ENCODE measurements at places on chromosomes 12 and 14.

- DNase-seq = no peak
Observed at GRCh38 chr14:79551523-79551922, 659.8 kb downstream of the DIO2 start.

GRCh38 chr14:68268719-68269118 lies 449.1 kb downstream of the RAD51B start:
- peak; percentile 23 for DNase-seq

- DNase-seq = no peak
Observed at GRCh38 chr14:93201155-93201704, 5.6 kb downstream of the GON7 start.

- no peak for DNase-seq
Observed at GRCh38 chr12:22255097-22255496, 79.4 kb downstream of the ST8SIA1 start.

DNA sequence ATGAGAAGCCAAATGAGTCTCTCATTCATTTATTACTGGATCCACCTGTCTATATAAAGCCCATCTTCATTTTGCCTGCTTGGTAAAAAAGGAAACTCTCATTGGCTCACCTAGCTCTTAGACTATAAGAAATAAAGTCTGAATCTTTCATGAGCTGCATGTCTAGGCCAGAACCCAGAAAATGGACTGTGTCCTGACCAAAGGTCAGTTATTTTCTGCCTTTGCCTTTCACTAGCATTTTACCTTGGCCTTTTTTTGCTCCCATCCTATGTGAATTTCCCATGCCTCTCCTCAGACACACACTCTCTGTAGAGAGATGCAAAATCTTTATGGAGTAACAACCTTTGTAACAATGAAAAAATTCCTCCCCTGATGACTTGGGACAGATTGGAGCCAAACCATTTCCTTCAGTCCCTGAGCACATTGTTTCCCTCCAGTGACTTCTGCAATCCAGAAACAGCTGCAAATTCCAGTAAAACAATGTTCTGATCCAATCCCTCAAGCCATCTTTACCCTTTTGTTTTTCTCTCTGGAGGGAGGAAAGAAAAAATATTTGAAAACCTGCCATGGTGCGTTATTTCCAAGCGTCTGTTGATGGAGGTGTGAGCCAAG lies 33.6 kb upstream of the MAP3K9 start:
- no peak for DNase-seq

GRCh38 chr12:105581420-105581819 lies 250.9 kb downstream of the C12orf75 start:
- no peak for DNase-seq

- DNase-seq = no peak
Observed at GRCh38 chr12:11854011-11854499, 204.6 kb downstream of the ETV6 start.

DNA sequence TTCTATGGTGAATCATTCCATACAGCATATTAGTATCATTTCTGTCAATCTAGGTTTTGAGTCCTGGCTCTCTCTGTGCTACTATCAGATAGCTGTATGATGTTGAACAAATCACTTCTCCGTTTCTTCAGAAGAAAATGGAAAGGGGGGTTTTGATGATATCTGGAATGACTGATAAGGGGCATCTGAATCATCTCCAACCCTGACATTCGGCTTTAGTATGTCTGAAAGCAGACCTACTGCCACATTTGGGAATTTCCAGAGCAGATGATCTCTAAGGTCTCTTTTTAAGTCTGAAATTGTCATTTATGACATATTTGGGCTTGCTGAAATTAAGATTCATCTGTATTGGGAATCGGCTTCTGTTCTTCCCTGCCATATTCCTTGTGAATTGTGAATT lies 10.1 kb downstream of the MLF2 start:
- no peak for DNase-seq

DNA sequence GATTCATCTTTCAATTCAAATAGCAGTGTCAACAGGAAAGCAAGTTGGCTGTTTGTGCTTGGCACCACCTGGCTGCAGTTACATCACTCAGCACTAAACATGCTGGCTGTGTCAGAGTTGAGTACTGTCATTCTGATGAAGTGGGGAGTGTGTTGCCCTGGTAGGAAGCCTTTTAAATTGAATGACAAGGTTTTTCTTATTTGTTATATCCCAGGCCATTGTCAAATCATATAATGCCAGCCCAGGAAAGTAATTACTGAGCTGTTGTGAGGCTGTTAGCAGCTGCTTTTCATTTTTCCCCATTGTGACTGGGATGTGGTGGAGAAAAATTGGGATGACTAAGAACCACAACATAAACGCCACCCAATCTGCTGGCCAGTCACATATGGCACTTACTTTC lies 106.5 kb upstream of the PRKD1 start:
- DNase-seq = no peak

DNA sequence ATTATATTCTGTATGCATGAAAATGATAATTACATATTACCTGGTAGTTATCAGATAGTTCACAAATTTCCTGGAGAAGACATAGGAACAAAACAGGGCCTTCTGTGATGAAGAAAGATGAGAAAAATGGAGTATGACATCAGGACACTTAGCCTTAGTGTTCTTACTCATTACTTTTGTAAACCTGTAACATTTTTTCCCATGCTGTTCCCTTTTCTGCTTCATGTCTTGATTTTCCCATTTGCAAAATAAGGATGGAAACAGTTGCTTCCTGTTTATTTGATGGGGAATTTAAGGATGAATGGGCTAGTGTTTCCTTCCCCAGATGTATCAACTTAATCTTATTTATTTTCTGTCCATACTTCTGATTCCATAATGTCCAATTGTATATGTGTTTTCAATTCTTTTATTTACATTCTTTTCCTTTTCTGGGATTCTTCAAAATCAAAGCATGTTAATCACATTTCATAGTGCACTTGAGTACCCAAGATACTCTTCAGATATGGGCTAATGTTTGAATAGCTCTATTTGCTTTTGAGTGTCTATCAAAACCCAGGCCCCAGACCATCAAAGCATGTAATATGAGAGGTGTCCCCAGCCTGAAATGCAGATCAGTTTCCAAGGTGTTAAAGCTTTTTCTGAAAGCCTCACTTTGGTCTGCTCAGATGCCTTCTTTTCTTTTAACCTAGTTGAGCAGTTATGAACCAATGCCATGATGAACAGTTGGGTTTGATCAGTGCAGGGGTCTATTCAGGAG lies 260.5 kb downstream of the RAD51B start:
- DNase-seq = no peak

DNA sequence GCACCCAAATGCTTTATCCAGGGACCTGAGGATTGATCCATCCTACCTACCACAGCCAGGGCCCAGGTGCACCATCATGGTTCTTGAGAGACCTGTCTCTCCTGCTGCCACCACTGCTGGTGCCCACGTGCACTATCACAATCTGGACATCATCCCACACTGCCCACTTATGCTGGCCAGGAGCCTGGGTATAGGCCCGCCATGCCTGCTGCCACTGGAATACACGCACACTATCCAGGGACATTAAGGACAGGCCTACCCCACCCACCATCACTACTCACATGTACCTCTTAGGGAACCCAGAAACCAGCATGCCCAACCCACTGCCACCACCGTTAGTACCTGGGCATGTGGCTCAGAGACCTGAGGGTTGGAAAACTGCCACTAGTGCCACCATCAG lies 207.7 kb downstream of the NELL2 start:
- no peak for DNase-seq

DNA sequence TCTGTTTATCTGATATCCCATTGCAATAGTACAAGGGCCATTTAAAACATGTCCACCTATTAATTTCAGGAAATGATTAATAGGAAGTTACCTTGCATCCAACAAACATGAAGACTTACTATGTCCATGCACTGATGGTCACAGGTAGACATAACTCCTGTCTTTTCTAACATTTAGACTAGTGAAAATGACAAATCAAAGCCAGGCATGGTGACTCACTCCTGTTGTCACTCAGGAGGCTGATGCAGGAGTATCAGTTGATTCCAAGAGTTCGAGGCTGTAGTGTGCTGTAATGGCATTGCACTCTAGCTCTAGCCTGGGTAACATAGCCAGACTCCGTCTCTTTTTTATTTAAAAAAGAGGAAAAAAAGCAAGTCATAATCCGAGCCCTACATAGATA lies 14.8 kb downstream of the HSP90B1 start:
- DNase-seq = no peak

- no peak for DNase-seq
Observed at GRCh38 chr12:53170876-53171724, 9.4 kb upstream of the ZNF740 start.

DNA sequence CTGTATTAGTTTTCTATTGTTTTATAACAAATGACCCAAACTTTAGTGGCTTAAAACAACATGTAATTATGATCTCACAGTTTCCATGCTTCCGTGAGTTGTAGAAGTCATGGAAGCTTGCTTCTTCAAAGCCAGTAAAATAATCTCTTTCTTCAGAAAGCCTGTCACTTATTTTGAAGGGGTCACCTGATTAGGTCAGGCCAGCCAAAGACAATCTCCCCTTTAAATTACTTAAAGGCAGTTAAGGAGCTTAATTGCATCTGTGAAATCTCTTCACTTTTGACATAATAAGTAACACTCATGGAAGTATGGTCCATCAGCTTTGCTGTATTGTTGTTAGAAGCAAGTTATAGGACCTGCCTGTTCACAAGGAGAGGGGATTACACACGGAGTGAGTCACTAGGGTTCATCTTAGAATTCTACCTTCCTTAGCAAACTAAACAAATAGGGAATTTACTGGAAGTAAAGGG lies 89.8 kb downstream of the FAR2 start:
- DNase-seq = no peak

- DNase-seq = no peak
Observed at GRCh38 chr14:59428581-59429012, 36.6 kb downstream of the GPR135 start.

GRCh38 chr12:9961901-9962300 lies 9.3 kb upstream of the CLEC12A start:
- no peak for DNase-seq

DNA sequence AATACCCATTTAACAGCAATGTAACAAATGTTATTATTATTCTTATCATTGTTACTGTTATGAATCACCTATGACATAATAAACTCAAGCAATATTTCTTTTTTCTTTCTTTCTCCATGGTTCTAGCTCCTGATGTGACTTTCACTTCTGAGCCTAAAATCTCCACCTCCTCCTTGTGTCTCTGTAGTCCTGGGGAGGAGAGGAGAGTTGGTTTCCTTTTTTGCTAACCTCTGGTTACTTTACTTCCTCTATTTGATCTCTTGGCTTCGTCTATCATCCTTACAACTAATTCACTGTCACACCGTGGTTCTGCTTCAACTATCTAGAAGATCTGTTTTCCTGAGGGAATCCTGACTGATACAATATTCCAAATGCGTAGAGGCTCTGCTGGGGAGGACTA lies 456.6 kb downstream of the VRK1 start:
- no peak for DNase-seq

GRCh38 chr14:68341411-68342212 lies 451.3 kb downstream of the ZFP36L1 start:
- no peak for DNase-seq

- no peak for DNase-seq
Observed at GRCh38 chr14:96269359-96269710, 13.3 kb downstream of the BDKRB1 start.

DNA sequence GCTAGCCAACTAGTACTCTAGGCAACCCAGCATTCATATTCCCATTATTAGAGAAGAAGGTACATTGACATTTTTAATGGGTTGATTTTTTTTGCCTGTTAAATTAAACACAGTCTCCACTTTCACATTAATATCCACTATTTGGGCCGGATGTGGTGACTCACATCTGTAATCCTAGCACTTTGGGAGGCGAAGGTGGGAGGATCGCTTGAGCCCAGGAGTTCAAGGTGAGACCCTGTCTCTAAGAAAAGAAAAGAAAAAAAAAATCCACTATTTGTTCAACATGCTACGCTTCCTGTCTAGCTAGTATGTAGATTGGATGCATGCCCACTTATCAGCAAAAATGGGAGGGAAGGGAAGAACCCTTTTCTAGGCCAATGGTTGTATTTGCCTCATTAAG lies 7.1 kb upstream of the CRADD start:
- no peak for DNase-seq

DNA sequence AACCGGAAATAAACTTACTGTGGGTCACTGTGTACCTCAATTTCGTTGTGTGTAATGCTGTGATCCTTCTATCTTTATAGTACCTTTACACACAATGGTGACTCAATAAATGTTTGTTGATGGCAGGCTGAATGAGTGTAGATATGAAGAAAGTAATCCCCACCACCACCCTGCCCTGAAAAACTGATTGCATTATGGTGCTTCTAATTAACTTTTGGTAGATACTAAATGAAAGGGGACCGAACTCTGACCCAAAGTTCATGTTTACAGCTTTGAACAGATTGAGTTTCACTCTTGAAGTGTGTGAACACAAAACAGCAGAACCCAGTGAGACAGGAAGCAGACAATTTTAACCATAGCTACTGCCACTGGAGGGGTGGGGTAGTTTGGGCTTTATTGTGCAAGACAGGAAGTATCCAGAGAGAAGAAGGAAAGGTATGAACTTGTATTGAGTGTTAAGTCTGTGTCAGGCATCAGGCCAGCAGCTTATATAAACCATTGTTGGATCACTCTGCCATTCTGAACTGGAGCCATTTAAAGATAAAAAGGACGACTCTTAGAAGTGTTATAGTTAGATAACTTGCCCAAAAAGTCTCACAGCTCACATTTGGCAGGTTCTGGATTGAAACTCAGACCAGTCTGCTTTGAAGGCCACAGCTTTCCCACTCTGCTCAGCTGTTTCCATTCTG lies 197.0 kb upstream of the AMIGO2 start:
- peak; percentile 76 for DNase-seq

DNA sequence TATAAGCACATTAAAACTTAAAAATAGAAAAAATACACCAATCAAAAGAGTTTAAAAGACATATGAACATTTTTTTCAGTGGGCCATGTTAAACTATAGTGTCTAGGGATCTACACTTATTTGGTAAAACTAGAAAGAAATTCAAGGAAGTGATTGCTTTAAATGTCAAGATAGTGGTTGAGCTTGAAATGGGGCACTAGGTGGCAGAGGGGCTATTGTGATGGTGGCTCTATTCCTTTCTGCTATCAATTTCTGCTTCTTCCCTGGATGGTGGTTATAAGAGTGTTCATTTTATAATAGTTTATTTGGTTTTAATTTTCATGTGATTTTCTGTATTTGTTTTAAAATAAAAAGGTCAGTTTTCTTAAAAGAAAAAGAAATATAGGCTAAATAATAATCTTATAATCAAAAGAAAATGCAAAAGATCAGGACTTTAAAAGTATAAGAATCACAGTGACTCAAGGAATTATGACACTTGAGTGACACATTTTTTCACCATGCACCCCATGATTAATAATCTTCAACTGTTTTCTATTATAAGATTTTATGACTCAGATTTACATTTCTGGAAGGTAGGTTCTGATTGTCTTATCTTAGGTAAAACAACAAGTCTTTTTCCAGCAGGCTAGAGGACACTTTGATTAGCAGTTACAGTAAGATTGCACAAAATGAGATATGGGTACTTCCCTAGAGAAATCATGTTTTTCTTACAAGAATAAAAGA lies 137.5 kb downstream of the FSCB start:
- DNase-seq = no peak

All from SW480 (cell line).